ENCODE measurements at places on chromosomes 4 and X.

GRCh38 chrX:34382416-34382815 lies 250.3 kb upstream of the FAM47A start:
- DNase-seq = no peak

GRCh38 chrX:120452131-120452530 lies 17.0 kb downstream of the LAMP2 start:
- DNase-seq = no peak

GRCh38 chrX:69186651-69187050 lies 21.4 kb upstream of the PJA1 start:
- no peak for DNase-seq

GRCh38 chrX:10756441-10756840 lies 136.1 kb upstream of the MID1 start:
- no peak for DNase-seq

DNA sequence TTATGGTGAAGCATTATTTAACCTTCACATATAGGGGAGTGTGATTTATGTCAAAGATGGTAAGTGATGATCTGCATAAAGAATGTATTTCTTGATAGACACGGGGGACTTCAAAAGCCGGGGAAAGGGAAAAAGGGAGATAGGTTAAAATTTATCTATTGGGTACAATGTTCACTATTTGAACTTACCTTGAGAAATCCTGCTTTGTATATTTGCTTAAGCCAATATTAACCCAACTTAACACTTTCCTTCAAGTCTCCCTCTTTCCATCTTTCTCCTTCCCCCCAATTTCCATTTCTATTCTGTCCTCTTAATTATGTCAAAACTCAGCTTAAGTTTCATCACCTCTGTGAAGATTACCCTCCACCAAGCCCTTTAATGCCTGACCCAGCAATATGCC lies 149.0 kb upstream of the ANK2 start:
- DNase-seq = no peak

DNA sequence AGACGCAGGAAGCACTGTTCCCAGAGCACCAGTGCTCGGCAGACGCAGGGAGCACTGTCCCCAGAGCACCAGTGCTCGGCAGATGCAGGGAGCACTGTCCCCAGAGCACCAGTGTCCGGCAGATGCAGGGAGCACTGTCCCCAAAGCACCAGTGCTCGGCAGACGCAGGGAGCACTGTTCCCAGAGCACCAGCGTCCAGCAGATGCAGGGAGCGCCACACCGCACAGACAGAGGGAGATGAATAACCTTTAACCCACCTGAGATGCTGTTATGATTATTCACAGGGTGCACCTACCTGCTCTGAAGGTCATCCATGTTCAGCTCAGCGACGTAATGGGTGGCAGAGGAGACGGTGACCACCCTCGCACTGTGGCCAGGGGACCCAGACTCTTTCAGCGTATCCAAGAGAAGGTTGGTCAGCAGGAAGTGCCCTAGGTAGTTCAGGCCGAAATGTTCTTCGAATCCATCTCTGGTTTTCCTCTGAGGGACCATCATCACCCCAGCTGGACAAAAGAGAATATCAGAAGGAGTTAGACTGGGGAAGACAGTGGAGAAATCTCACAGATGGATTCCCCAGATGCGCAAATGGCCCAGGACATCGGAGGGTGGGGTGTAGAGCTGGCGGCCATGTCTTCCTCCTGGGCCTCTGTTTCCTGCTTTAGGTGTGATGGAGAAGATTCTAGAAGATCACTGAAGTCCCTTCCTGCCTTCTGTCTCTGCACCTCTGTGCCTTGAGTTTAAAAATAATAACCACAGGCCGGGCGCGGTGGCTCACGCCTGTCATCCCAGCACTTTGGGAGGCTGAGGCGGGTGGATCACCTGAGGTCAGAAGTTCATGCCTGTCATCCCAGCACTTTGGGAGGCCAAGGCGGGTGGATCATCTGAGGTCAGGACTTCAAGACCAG lies 234.1 kb downstream of the DHRSX start:
- DNase-seq = no peak

DNA sequence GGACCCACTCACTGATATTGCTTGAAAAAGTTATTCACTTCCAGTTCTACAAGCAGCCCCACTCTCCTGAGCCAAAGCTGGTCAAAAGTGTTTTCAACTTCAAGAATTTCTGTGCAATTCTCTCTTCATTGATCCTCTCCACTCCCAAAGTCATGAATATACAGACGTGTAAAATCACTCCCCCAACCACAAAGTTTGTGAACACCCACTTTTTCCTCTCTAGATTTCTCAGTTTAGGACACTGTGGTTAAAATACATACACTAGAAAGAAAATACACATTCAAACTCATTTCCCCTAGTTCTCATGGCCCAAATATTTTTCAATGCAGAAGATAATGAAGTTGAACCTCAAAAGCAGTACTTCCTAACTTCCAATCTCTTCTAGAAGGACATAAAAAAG lies 116.3 kb downstream of the MSN start:
- DNase-seq = no peak

DNA sequence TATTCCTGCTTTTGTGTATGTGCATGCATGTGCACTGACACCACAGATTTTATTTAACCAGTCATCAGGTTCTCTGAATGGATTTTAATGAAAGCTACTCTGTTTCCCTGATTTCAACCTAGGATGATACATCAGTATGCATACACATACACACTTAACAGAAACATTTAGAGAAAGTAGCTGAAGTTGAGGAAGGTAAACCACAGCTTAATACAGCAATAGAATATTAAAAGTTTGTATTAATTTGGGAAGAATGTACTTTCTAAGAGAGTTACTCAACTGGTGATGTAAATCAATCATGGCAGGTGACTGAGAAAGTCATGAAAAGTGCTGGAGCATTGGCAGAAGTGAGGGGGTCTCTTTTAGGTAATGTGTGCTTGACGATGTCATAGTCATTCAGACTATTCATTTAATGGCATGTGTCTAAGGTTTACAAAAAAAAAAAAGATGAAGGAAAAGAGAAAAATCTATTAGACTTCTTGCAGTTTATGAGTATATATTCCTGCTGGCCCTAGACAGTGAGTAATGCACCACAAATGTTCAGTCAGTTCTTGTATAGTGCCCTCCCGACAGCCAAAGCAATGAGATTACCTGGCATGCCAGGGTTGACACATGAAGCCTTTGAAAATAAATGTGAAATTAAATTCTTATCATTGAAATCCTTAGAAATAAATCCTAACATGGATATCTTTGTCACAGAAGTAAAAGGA lies 187.6 kb downstream of the RAPGEF2 start:
- DNase-seq = no peak

DNA sequence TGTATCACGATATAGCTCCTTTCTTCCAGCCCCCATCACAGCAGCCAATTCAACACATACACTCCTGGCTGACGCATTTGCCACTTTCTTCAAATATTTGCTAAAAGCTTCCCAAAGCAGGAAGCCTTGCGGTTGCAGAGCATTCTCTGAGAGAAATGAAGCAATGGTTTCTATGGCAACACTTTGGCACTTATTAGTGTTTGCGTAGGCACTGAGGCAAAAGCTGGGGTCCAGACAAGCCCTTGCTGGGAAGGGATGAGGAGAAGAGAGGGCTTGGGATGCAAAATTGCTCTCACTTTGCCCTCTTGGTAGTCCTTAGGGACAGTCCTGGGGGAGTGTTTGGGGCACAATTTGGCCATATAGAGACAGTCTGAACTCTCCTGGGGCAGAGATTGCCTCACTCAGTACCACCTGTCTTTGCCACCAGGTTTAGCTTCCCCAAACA lies 55.0 kb upstream of the PAK3 start:
- peak; percentile 19 for DNase-seq

DNA sequence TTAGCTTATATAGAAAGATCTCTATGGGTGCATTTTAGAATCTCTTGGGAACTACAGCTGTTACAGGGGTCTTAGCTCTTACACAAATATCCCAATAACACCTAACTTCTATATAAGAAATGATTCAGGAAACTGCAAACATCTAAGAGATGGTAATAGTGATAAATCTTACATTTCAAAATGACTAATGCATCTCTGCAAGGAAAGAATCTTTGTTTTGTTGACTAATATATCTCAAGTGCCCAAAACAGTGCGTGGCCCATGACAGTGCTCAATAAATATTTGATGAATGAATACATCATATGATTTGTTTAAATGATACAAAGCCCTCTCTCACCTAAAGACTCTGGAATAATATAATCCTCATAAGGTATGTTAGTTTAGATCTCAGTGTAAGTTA lies 47.5 kb downstream of the CENPE start:
- no peak for DNase-seq

DNA sequence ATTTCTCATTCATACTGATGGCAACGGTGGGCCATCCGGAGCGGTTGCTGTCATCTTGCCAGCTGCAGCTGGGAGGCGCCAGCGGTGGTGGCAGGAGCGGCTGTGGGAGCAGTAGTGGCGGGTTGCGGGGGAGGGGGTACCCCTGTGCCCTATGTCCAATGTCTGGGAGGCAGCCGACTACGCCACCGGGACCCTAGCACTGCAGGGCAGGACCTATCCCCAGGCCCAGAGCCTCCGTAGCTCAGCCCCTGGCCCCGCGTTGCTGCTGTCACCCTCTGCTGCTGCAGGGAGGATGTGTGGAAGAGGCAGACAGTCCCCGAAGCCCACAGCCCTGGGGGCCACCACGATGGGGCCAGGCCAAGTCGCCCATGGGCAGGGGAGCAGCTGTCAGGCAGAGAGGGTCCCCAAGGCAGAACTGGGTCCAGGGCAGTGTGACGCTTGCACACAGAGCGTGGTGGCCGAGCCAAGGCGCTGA lies 10.0 kb upstream of the SPP1 start:
- no peak for DNase-seq

DNA sequence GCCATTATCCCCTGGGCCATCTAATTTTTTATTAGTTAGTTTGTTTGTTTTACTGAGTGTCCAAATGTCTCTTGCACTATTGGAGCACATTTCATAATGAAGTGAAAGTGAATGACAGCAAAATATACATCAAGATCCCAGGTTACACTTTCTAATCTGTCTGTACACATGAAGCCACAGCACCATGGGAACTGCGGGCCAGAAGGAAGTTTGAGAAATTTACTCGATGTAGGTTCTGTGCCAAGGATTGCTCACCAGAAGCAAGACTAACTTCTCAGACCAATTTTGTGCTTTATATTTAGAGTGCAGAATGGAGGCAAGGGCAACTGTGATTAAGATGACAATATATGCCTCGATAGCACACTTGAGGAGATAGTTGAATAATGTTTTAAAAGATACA lies 258.0 kb downstream of the COL25A1 start:
- no peak for DNase-seq

- no peak for DNase-seq
Measured at GRCh38 chr4:86338989-86339388, 20.9 kb downstream of the MAPK10 start.

GRCh38 chr4:11196927-11197522 lies 231.7 kb downstream of the HS3ST1 start:
- DNase-seq = no peak

GRCh38 chr4:182806259-182807252 lies 110.6 kb downstream of the DCTD start:
- no peak for DNase-seq

DNA sequence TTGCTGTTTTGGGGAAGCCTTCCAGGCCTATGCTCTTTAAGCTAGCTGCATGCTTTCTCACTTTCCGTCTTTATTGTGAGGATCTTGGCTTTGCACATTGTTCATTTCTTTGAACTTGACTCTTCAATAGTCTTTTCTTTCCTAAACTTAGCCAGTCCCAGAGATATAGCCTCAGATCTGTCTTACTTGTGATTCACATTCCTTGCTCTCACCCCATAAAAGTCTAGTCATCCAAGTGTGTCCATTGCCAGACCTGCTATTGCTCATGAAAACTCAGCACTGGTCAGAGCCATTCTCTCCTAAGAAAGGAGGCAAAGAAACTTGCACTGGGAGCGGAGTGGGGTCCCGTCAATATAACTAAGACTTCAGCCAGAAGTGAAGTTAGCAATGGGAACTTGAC lies 275.0 kb upstream of the CTSO start:
- DNase-seq = no peak

DNA sequence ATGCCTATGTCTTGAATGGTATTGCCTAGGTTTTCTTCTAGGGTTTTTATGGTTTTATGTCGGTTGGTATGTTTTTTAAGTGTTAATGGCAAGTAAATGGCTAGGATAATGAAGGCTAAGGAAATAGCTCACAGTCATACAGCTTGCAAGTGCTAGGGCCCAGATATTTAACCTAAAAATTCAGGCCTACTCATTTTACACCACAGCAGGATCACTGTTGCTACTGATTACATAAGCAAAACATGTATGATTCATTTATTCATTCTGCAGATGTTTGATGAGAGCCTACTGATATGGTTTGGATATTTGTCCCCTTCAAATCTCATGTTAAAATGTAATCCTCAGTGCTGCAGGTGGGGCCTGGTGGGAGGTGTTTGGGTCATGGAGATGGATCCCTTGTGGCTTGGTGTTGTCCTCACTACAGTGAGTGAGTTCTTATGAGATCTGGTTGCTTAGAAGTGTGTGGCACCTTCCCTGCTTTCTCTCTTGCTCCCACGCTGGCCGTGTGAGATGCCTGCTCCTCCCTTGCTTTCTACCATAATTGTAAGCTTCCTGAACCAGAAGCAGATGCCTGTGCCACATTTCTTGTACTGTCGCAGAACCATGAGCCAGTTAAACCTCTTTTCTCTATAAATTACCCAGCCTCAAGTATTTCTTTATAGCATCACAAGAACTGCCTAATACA lies 175.5 kb downstream of the MAPK10 start:
- DNase-seq = no peak

DNA sequence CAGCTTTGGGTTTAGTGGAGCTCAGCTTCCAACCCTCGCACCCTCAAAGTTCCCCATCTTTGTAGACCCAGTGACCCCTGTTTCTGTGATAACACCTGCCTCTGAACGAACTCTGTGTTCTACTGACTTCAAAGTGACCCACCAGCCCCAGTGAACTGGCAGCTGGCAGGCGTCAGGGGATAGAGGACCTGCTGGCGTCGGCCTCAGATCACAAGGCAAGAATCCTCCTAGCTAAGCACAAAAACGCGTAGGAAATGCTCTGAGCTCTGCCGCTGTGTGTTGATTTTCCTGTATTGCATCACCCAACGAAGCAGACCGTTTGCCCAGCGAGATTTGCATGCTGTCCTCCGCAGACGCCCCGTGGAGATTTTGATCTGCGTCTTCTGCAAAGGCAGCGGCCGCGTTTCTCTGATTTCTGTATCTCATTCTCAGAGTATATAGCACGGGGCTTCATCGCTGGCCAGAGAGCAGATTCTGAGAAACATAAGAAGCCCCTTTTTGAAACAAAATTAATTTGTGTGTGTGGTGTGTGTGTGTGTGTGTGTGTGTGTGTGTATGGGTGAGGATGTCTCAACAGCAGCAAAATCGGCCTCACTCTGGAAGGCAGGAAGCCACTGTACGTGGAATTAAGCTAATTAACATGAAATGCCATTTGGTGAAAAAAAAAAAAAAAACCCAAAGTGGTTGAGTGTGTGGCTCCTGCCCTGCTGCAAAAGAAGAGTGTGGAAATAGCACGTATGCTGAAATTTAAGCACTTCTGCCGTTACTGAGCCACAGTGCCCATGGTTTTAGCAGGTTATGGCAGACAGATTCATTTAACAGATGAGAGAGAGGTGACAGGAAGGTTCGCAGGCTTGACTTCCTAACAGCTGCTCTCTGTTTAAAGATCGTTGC lies 29.2 kb upstream of the ASMTL start:
- peak; percentile 62 for DNase-seq

- DNase-seq = peak; percentile 11
Measured at GRCh38 chr4:4859325-4859798, at the start of gene MSX1. MSX1 (plus strand) TSS chr4:4859665; CDS start chr4:4859900, 235 bp downstream.
